Muscle of back (tissue), 13 donors: ENCODE measurements at places on chromosomes 6 and 20.

GRCh38 chr20:7994809-7995208 lies 24.8 kb downstream of the TMX4 start:
- no peak for DNase-seq

DNA sequence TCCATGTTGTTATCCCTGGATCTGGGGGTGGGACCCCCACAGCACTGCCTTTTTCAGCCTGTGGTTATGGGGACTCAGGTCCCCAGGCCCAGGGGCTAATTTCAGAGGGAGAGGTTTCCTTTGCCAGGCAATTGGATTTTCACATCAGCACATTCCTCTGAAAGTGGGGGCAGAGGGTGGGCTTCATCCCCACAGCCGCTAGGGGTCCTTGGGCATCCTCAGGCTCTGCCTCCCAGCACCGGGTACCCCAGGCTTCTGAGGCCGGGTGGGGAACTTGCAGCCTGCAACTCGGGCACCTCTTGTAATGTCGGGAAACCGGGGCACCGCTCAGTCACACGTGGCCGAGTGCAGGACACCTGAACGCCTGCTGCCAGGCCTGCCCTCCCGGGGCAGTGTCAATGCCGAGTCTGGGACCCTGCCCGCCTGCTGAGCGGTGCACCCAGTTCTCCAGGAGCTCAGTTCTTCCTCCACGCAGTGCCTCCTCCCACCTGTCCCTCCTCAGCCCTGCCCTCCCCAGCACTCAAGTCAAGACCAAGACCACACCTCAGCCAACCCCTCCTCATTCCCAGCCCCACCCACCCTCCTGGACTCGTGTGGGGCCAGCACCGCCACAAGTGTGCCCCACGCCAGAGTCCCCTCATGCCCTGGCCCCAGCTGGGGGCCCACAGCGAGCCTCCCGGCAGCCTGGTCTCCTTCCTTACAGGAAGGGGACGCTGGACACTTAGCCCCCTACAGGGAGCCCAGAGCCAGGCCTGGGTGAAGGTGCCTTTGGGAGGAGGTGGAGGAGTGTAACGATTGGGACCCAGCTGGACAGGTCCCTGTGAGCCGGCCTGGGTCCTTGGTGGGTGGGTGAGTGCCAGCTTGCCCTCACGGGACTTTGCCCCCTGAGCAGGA lies 8.8 kb upstream of the CHRNA4 start:
- DNase-seq: no peak

DNA sequence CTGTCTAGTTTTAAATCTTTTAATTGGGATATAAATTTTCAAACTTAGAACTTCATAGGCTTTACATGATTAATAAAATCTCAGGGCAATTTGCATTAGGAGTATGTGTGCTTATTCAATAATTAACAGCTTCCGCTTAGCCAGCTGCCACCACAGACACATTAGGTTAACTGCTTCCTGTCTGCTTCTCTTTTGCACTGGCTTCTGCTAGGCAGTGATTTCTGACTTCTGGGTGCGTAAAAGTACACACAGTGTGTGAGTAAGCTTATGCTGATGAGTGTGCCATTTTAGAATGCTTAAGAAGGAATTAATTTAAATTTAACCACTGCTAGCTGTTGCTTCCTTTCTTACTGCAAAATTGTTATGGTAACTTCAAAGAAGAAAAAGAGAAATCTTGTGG lies 73.9 kb downstream of the F13A1 start:
- no peak for DNase-seq

DNA sequence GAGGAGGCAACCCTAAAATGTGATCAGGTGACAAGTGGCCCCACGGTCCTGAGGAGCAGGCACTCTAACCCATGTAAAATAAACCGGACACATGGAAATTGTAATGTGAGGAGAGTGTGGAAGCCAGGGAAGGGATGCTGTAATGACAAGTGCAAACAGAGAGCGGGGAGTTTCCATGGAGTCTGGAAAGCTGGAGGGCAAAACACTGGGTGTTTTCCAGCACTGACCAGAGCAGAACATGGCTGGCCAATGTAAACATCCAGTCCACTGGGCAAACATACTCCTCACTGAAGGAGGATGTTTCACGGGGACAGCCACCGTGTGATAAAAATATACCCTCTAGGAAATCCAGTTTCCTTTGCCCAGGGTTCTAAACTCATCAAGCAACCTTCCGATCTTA lies 219.0 kb upstream of the JARID2 start:
- peak; percentile 51 for DNase-seq

- DNase-seq: no peak
Observed at GRCh38 chr20:51497542-51498467, 44.7 kb downstream of the NFATC2 start.
